ENCODE measurements at places on chromosomes 7 and 10.

- DNase-seq: no peak
Observed at GRCh38 chr10:110456523-110457091, 41.1 kb upstream of the DUSP5 start.

DNA sequence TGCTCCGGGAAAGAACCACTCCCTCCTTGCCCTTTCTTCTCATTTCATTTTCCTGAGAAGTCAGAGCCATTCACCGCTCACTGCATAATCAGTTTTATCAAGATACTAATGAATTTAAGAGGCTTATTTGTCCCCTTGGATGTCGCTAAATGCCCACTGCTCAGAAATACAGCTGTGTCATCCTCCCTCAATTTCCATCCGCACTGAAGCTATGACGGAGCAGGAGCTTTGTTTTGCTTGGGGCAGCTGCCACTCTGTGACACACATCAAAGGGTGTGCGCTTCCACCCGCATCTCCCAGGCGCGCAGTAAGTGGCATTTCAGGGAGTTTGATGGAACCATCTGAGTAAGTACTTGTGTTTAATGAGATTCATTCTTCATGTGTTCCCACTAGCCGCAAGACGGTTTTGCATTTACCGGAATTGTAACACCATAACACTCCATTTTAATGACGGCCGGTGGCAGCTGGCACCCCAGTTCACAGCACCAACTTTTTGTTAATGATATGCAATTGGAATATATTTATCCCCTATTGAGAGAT lies 103.8 kb upstream of the PARD3 start:
- DNase-seq: no peak

DNA sequence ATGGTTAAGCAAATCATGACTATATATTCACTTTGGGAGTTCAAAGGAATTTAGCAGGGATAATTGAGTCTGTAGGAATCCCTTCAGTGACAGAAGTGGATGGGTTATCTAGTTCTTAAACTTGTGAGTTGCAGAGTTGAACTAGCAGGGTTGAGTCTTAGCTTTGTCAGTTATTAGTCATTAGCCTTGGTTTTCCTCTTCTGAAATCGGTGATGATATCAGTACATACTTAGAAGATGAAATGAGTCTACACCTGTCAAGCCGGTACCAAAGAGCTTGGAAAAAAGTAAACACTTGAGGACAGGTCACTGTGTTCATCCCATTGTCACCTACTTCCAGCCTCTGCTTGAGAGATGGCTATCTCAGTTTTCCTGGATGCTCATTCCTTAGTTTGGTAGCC lies 73.5 kb downstream of the BUB3 start:
- no peak for DNase-seq

GRCh38 chr7:20519645-20520044 lies 95.8 kb upstream of the ABCB5 start:
- DNase-seq: no peak

DNA sequence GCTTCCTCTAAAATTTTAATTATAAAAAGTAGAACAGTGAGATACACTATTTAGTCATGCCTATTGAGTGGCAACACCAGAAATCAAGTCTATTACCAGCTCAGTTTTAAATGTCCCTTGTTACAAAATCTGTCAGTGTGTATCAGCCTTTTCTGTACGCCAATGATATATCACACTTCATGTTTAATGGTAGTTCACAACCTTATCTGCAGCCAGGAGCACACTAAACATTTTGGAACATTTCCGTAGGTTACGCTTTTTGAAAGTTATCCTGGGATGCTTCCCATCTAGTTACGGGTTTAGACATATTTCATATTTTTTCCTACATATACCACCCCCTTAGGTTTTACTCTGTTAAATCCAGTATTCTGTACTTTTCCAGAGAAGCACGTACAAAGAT lies 5.4 kb downstream of the HNRNPA2B1 start:
- DNase-seq: no peak

DNA sequence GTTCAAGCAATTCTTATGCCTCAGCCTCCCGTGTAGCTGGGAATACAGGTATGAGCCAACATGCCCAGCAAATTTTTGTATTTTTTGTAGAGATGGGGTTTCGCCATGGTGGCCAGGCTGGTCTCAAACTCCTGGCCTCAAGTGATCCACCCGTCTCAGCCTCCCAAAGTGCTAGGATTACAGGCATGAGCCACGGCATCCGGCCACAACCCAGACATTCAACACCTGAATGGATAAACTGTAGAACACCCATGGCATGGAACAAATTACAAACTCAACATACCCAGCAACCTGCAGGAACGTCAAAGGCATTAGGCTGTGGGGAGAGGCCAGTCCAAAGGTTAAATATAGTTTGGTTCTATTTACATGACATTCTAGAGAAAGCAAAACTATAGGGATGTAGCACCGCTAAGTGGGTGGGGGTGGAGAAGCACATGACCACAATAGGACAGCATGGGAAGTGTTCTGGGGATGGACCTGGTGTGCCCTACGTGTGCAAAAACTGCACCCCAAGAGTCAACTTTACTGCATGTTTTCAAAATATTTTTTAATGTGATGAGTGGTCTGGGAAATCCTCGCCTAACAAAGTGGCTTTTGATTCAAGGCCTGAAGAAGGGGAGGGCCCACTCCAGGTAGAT lies 6.5 kb upstream of the PGAM2 start:
- no peak for DNase-seq

DNA sequence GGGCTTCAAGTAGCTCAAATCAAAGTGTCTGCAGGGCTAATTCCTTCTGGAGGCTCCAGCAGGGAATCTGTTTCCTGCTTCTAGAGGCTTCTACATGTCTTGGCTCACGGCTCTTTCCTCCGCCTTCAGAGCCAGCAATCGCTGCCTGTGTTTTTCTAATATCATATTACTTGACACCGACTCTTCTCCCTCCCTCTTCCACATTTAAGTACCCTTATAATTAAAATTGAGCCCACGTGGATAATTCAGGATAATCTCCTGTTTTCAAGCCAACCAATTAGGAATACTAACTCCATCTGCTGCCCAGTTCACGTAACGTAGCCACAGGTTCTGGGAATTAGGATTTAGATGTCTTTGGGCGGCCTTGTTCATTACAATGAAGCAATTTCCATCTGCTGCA lies 372.2 kb downstream of the DPP6 start:
- DNase-seq: no peak

GRCh38 chr10:2985729-2986232 lies 81.6 kb upstream of the PFKP start:
- DNase-seq: no peak

DNA sequence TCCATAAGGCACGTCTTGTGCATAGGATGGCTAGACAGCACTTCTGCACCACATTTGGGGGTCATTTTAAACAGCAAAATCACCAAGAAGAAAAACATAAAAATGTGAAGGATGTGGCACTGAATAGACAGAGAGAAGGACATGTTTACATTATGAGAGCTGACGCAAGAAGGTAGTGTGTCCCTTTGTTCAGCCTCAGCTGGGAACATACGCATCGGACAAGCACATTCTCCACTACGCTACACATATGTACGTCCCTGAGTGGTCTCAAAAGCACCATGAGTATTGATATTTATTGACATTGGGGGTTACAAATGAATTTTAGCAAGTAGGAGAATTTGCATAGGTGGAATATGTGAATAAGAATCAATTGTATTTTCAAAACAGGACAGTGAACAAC lies 20.2 kb downstream of the DDC start:
- no peak for DNase-seq

All from activated gamma-delta T cell treated with Interleukin-2 at 50 U/mL for 16 hours (primary cell).